DMS 273 treated with DMSO at 0.1 percent for 48 hours (cell line): ENCODE measurements at places on chromosomes 3 and 15.
A peak's percentile ranks its signal among the peaks of the same experiment; 100 is the strongest.

DNA sequence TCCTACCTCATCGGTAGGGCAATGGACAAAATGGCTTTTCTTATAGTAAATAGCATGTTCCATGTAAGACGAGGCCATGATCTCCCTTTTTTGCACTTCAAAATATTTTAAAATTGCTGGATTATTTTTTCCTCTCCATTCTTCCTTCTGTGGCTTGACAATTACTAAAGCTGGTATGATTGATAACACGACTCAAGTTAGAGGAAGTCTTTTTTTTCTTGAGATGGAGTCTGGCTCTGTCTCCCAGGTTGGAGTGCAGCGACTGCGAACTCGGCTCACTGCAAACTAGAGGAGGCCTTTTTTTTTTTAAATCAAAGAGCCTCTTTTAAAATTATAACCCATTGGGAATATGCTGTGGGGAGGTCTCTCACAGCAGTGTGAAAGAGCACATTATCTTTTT is 124.5 kb upstream of the TBL1XR1 start:
- no peak for DNase-seq

DNA sequence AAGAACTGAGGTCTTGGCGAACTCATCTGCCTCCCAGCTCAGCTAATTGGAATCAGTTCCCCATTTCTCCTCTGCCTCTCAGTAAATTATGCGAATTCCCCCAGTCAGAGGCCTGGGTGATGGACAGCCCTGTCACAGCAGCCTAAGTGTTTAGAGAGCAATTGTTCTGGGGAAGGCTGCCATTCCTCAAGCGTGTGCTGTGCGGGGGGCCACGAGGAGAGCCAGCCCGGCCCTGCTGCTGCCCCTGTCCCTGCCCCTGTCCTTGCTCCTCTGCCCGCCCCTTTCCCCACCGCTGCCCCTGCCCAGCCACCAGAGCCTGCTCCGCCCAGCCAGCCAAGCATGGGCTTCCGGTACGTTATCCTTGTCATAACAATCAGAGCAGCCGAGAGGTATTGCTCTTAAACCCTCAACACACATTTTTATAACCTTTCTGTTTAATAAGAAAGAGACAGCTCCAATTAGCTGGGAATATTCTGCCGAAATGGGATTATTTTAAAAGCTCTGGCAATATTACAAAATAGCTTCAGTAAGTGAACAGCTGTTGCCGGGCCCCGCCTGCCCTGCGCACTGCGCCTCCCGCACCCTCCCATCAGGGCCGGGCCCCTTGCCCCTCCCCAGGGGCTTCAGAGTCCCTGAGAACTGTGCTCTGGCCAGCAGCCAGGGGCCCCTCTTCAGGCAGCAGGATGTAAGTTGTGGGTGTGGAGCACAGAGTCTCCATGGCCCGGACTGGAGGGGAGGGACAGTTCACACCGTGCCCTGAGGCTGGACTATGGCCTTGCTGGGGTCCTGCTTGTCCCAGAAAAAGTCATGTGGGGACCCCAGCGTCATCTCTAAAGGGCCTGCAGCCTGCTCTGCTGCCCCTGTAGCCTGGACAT is 12.4 kb upstream of the CACNA2D2 start:
- DNase-seq = peak; percentile 36

- no peak for DNase-seq
These were observed 626.1 kb downstream of the SQOR start for GRCh38 chr15:46260937-46261336.

DNA sequence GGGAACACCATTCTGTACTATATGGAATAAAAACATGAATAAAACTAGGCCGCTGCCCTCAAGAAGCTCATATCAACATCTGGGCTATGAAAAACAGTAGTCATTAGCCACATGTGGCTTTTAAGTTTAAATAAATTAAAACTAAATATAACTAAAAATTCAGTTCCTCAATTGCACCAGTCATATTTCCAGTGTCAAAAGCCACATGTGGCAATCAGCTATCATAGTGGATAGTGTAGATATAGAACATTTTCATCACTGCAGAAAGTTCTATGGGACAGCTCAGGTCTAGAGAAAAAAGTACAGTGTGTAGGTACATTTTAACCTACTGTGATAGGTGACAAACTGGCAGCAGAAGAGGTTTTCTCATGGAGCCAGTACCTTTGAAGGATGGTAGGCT is 261.4 kb downstream of the FOXP1 start:
- no peak for DNase-seq

GRCh38 chr15:96629511-96629910 is 299.0 kb downstream of the NR2F2 start:
- DNase-seq = no peak
